SHP77 (cell line): ENCODE measurements at places on chromosomes 6 and 20.
A peak's percentile ranks its signal among the peaks of the same experiment; 100 is the strongest.

GRCh38 chr6:70423189-70424134, 10.2 kb downstream of the FAM135A start:
- DNase-seq: no peak

- DNase-seq: no peak
These were observed 23.1 kb upstream of the FBXO9 start for GRCh38 chr6:53042112-53042511.

DNA sequence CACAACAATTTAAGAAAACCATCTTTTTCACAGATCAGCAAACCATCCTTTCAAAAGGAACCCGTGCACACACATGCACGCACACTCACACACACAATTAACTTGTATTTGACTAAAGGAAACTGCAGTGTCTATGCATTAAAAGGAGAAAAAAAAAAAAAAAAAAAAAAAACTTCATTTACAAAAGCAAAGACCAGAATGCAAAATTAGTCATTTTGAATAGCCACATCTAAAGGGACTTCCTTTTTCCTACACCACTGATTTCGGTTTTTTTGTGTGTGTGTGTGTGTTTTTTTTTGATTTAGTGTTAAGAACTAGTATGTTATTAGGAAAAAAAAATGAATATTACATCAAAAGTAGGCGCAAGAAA, 6.3 kb downstream of the ZMYND8 start:
- no peak for DNase-seq

- peak; percentile 55 for DNase-seq
These were observed 83.7 kb upstream of the TMEM30A start for GRCh38 chr6:75368151-75368779.

DNA sequence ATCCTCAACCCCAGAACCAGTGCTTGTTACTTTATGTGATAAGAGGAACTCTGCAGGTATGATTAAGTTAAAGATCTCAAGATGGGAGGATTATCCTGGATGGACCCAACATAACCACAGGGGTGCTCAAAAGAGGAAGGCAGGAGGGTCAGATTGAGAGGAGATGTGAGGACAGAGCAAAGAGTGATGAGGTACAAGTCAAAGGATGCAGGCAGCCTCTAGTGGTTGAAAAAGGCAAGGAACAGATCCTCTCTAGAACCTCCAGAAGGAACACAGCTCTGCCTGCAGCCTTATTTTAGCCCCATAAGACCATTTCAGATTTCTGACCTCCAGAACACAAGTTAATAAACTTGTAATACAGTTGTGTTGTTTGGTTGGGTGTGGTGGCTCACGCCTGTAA, 41.2 kb downstream of the PDSS2 start:
- no peak for DNase-seq
